GM12878 (cell line): ENCODE measurements at places on chromosomes 1 and 21.

- no peak for DNase-seq
Measured at GRCh38 chr1:26281971-26282370, 2.1 kb downstream of the SH3BGRL3 start.

DNA sequence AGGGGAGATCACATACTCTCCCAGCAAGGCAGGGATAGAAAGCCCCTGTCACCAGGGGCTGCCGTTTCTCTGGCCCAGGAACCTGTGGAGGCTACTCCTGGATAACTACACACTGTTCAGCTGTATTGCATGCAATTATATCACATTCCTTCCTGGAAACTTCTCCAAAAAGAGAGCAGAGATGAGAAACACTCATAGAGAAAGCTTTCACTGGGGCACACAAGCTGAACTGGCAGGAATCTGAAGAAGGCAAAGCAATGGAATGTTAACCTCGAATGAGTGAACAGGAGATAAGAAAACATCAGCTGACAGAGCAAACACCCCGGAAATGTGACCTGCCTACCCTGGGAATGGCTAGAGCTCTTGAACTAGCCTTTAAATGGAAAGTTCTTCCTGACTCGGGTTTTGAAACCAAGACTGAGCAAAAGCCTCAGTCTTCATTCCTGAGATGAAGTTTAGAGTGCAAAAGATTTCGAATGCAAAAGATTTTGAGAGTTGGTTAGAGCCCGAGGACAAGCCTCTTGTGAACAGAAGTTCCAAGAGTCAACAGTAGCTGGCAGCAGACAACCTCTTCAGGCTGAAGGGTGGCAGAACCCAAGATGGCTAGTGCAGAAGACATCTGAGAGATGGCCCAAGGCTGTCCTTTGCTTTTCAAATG is 32.3 kb downstream of the CCN1 start:
- no peak for DNase-seq

DNA sequence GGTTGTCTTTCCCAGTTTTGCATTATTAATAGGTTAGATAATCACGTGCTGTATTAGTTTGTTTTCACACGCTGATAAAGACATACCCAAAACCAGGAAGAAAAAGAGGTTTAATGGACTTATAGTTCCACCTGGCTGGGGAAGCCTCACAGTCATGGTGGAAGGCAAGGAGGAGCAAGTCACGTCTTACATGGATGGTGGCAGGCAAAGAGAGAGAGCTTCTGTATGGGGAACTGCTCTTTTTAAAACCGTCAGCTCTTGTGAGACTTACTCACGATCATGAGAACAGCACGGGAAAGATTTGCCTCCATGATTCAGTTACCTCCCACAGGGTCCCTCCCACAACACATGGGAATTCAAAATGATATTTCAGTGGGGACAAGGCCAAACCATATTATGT is 2.3 kb upstream of the VCAM1 start:
- no peak for DNase-seq

DNA sequence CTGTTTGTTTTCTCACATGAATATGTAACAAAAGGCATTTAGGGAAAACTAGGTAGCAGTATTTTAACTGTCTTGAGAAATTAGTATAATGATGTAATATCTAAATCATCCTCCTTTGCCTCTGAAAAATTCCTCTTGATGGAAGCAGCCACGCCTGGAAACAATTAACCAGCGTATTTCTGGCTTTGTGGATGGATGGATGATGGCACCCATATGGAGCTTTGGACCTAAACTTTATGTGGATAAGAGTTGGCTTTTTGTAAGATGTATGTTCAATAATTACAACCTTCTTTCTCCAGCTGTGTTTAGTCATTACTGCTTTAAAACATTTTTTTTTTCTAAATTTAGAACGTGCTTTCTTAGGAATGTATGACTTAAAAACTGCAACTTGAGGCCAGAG is 12.7 kb downstream of the CDCA8 start:
- DNase-seq = no peak

DNA sequence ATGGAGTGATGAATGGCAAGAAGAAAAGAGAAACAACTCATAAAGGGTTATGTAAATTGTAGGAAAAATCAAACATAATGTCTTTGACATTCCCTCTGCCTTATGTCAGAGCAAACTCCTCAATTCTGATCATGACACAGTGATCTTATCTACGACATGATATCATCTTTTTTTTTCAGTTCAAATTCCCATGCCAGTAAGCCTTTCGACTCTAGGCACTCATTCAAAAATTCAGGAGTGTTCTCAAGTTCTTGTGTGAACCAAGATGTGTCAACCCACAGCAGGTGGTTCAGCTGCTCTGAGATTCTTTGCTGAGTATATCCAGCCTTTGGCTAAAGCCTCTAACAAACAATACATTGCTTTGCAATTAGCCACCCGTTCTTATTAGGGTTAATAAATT is 97.1 kb upstream of the ESRRG start:
- DNase-seq = no peak

DNA sequence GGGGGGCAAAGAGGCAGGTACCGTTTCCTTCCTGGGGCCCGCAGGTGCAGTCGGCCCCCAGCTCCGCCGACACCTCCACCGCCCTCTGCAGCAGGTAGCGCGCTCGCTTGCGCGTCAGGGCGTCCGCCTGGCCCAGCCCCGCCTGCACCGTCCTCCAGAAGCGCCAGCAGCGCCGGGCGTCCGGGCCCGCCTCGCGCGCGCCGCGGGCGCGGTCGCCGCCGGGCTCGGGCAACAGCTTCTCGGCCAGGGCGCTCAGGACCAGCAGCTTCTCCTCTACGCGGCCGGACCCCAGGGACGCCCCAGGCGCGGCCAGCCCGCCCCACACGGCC is 863 bp downstream of the TARBP1 start:
- DNase-seq = no peak

GRCh38 chr1:164736137-164736536 is 177.2 kb downstream of the PBX1 start:
- DNase-seq = no peak

DNA sequence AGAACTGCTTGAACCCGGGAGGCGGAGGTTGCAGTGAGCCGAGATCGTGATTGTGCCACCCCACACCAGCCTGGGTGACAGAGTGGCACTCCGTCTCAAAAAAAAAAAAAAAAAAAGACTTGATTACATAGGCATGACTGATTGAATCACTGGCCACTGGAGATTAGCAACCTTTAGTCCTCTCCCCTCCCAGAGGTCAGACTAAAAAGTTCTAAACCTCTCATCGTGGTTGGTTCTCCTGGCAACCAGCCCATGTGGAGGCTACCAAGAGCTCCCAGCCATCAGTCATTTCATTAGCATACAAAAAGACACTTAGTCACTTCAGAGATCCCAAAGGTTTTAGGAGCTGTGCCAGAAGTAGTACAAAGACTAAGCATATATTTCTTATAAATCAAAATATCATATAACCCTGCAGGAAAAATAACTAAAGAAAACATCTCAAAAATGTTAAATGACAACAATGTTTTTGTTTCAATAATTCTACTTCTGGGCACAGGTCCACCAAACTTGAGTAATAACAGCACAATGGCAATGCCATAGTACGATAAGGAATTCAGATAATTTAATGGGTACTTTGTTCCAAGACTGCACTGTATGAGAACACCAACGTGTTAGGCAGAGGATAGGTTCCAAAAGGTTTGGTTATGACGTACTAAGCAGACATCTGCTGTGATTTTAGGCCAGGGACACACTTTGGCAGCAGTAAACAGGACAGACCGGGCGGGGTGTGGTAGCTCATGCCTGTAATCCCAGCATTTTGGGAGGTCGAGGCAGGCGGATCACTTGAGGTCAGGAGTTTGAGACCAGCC is 18.1 kb downstream of the USP48 start:
- DNase-seq = no peak

- DNase-seq = no peak
Measured at GRCh38 chr1:4838231-4838630, 183.8 kb downstream of the AJAP1 start.

DNA sequence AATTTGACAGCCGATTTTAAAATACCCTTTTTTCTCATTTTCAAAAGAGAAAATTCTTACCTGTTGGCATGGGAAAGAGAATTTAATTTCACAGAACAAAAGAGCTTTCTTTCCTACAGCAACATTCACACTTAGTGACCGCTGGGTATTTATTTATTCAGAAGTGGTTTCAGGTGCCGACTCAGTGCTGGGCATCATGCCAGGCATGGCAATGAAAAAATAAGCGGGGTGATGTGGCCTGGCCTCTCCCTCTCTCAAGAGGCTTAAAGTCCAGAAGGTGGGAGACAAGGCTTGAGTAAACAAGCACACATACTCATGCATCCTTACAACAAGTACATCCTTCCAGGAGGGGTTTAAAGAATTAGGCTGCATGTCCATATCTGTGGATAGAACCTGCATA is 4.1 kb upstream of the PCP4 start:
- DNase-seq = no peak

GRCh38 chr1:37509181-37509580 is 5.4 kb downstream of the MEAF6 start:
- DNase-seq = no peak

- DNase-seq = no peak
Measured at GRCh38 chr1:234139966-234140365, 233.3 kb upstream of the COA6 start.

DNA sequence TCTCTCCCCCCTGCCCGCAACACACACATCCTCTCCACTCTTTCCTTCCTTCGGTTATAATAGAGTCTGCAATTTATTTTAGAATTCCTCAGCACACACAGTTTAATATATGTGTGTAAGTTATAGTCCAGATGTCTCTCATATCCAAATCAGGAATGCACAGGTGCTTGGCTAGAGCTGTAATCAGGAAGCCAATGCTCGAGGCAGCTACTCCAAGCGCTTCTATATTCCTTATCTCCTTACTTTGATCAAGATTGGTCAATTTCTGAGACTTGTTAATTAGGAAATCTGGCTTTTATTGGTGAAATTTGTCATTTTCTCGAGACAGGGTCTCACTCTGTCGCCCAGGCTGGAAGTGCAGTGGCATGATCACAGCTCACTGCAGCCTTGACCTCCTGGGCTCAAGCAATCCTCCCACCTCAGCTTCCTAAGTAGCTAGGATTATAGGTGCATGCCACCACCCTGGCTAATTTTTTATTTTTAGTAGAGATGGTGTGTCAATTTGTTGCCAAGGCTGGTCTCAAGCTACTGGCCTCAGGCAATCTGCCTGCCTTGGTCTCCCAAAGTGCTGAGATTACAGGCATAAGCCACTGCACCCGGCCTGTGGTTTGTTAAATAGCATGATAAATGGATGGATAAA is 27.7 kb downstream of the RPL5 start:
- no peak for DNase-seq

- no peak for DNase-seq
Measured at GRCh38 chr1:241447031-241447644, 72.4 kb downstream of the FH start.

DNA sequence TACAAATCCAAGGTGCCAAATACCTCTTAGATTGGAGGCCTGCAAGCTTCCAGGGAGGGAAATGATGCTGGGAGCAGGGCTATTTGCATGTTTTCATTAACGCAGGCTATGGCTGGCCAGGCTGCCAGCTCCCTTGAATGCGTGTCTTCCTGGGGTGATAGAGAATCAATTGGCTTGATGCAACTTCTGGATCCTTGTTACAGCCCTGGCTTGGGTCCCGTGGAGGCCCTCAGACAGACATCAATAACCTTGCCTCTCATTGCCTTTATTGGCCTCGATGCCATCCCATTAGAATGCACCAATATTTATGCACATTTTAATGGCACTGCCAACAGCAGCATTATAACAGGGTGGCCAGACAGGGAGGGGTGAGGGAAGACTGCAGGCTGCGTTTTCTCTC is 54.0 kb downstream of the TNR start:
- DNase-seq = no peak

GRCh38 chr1:59378621-59379370 is 81.9 kb downstream of the FGGY start:
- DNase-seq = no peak

DNA sequence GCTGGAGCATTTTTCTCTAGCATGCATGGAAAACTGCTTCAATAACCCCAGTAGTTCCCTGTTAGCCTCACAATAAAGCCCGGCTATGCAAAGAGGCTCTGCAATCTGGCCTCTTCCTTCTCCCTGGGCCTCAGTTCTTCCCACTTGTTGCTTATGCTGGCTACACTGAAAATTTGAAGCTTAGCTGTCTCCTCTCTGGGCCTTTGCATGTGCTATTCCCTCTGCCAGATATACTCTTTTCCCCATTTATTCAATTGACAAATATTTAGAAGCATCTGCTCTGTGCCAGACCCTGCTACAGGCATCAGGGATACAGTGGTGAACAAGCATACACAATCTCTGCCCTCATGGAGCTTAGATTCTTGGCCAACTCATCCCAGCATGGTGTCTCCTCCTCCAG is 15.3 kb downstream of the CRYBG2 start:
- no peak for DNase-seq

DNA sequence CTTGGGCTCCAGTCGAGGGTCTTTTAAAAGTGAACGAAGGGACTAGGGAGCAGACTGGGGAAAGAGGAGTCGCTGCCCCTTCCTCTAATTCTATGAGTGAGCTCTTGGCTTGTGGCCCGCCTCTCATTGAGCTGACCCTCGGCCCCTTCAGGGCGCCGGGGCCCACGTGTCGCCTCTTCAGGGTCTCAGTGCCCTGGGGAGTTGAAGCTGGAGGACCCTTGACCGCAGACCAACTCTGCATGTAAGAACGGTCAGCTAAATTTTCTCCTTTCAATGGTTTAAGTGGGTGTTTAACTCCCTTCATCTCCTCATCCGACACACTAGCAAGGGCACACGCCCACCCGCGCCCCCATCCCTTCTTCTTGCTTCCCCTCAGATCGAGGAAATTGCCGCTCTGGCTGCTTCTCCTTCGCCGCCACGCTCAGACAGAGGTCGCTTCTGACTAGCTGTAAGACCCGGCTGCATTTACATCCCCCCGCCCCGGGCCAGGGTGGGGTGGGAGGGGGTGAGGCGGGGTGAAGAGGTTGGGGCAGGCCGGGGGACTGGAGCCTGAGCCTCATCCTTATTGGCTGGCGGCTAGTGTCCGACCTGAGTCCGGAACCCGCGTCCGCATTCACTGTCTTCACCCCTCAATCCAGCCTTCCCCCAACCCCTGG is 10.9 kb downstream of the NR5A2 start:
- no peak for DNase-seq

GRCh38 chr21:45098867-45099266 is 24.5 kb downstream of the ADARB1 start:
- DNase-seq = no peak

DNA sequence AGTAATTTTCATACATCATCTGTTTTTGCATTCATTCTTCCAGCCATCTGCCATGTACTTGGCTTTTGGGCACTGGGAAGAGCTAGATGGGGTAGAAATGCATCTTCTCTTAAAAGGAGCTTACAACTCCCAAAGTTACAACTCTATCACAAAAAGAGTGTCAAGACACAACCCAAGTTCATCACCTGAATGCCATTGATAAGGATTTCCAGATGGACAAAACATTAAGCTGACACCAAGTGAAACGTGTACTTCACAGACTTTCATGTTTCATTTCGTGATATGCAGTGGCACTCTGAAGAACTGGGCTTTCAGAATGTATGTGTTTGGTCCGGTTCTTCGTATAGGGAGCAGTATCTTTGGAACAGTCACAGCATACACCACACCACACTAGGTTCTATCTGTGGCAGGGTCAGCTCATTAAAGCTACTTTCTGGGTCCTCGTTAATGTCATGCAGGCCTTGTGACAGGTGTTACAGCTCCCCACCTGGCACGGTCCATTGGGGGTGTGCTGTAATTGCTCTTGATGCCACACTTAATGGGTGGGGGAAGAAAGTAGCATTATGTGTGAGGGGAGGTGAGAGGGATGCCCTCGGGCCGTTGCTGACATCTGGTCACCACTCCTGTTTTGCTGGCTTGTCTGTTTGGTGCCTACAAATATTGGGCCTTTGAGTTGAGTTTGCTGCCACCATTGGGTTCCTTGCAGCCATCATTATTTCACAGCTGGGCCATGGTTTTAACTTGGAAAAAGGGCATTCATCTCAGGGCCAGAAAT is 164.9 kb downstream of the NFIA start:
- DNase-seq = no peak

- no peak for DNase-seq
Measured at GRCh38 chr1:82160903-82161302, 360.2 kb downstream of the ADGRL2 start.
